ENCODE measurements at places on chromosomes 16 and 17. TPM values are rescaled to one million over a fixed set of nuclear protein-coding genes. Genes with fewer than 3 reads are reported as not detected.

MEOX1 gene
- 13.3 TPM for total RNA-seq

- DNase-seq: no peak
Observed at GRCh38 chr17:4093456-4093855, 49.4 kb downstream of the ZZEF1 start.

GRCh38 chr16:1206326-1206725, 18.7 kb downstream of the TPSG1 start:
- DNase-seq: no peak

GRCh38 chr17:17557796-17558195, 33.7 kb downstream of the PEMT start:
- DNase-seq: no peak

GRCh38 chr16:54405478-54405877, 118.9 kb upstream of the IRX3 start:
- DNase-seq: no peak

COX11 gene
- total RNA-seq: 53.3 TPM

DNA sequence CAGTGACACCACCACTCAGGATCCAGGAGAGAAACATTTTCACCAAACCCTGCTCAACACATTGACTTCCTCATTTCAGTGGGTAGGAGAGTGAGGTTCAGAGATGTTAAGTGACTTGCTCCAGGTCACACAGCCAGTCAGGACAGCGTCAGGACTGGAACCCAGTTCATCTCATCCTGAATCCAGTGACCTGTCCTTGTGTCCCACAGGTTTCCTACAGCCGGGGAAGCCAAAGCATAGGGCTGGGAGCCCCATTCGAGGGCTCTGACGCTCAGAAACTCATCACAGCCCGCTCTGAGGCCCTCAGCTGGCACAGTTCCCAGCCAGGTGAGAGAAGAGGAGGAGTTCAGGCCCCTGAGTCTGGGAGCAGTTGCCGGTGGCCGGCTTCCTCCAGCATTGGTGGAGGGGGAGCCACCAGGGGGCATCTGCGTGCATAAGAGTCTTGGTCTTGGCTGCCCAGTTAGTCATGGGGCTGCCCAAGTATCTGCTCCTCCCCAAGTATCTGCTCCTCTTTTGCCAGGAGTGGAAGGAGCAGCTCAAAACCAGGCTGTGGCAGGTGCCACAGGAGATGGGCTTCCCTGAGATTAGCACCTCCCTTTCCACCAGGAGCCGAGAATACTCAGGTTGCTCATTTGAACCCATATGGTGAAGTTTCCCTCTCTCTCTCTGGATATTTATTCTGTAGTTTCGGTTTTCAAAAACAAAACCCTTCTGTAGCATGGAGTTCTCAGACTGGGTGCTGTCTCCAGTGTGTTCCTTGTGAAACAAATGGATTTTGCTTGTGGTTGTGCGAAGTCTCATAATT, 56.0 kb downstream of the TNFRSF13B start:
- DNase-seq: no peak

DNA sequence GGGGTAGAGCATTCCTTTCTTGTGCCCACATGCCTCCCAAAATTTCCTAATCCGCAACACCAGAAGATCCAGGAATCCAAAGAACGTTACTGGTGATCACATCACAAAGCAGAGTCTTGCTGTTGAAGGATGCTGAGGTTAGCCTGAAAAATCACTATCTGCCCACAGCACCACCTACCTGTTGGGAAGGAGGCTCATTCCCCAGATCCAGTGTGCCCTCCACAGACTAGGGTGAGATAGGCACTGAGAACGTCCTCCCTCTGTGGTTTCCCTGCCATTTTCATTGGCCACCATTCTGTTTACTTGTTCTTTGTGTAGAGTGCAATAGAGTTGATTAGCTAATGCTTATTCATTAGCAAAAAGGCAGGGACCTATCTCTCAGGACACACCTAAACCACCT, 30.3 kb downstream of the RCVRN start:
- no peak for DNase-seq

CASKIN1 gene
- 0.40 TPM for total RNA-seq

- DNase-seq: peak; percentile 16
Observed at GRCh38 chr17:83179374-83179773, 100.0 kb downstream of the METRNL start.

CHTF8 gene
- total RNA-seq: 93.7 TPM

ZNF174 gene
- 16.2 TPM for total RNA-seq

- DNase-seq: no peak
Observed at GRCh38 chr16:70730944-70731343, 45.1 kb upstream of the MTSS2 start.

MON1B gene
- total RNA-seq: 1.3 TPM

GRCh38 chr16:86387468-86388440, 122.6 kb upstream of the FOXF1 start:
- DNase-seq: no peak

GAS7 gene
- 95.9 TPM for total RNA-seq

GRCh38 chr17:35879773-35880654, at the start of gene CCL5:
Gene CCL5 (minus strand): TSS chr17:35880360.
- no peak for DNase-seq

- DNase-seq: no peak
Observed at GRCh38 chr17:78454346-78454745, 75.9 kb downstream of the PGS1 start.

CMTM2 gene
- total RNA-seq: 1.2 TPM

DNA sequence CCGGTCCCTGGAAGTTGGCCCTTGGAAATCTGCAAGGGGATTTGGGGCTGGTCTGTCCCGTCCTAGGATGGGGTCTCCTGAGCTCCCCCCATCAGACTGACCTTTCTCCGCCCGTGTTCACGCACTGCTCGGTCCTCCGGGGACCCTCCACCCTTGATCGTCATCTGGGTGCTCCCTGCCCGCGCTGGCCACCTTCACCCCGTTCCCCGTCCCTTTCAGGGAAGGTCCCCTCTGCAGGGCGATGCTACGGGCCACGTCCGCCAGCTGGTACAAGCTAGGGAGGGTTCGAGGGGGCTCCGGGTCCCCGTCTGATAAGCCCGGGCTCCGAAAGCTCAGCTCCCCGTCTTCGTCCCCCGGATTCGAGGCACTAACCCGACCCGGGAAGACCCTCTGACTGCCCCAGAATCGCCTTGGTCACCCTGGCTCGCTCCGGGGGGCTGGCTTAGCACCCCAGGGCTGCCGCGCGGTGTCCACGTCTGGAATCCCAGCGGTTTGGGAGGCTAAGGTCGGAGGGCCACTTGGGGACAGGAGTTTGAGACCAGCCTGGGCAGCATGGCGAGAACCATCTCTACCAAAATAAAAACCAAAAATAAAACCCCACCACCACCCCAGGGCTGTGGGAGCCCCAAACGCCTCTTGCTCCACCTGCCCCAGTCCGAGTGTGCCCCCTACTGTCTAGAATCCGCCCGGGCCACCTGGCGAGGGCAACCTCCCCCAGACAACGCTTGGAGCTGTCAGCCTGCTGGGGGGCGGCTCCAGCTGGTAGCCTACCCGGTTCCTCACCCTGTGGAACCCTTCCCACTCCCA, 1.1 kb upstream of the SLC43A2 start:
- no peak for DNase-seq

SLC35G6 gene
- not detected for total RNA-seq

GRCh38 chr16:31242206-31242605, 17.6 kb upstream of the ITGAM start:
- DNase-seq: no peak

ACSM2A gene
- total RNA-seq: not detected

- DNase-seq: peak; percentile 61
Observed at GRCh38 chr16:4936991-4937781, at the start of gene PPL. Gene PPL (minus strand): TSS chr16:4937148. CDS start chr16:4937045, 103 bp downstream.

DNA sequence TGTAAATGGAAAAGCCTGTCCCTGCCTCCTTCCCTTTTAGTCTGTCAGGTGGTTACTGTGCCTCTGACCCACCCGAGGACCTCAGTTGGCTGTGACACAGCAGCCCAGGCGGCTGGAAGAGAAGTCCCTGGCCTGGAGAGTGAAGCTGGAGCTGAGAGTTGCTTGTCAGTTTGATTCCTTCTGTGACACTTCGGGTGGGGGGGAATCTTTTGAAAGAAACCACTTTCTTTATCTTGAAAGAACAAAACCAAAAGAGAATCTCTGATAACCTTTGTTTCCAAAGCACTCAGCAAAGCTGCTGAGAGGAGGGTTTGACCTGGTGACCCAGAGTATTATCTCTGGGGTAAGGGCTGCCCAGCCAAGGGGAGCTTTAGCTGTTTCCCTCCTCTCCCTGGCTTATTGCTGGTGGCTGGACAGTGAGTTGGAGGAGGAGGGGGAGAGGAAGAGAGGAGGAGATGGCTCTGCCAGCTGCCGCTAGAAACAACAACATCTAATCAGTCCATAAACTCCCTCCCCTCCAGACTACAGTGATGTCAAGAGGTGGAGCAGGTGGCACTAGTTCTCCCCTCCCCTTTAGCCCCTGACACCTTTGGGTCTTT, 34.0 kb downstream of the YPEL2 start:
- peak; percentile 26 for DNase-seq
